ENCODE measurements at places on chromosomes 3 and 15.
A peak's percentile ranks its signal among the peaks of the same experiment; 100 is the strongest.

DNA sequence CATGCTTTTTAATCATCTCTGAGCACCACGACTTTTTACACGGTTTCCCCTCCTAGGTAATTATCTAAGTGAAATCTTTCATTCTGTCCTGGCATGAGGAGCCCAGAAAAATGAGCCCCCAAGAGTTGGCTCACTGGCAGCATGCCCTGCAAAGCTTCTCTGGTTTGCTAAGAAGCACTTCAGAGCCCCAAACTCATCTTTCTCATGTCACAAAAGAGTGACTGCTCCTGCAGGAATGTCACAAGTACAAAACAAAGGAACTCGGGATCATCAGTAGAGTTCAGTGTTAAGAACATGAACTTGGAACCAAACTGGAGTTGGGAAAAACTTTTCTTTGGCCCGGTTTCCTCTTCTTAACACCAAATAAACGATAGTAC is 123.9 kb downstream of the FOXB1 start:
- peak; percentile 69 for DNase-seq

- DNase-seq, result no peak
These were observed 42.7 kb upstream of the TFRC start for GRCh38 chr3:196124608-196125007.

DNA sequence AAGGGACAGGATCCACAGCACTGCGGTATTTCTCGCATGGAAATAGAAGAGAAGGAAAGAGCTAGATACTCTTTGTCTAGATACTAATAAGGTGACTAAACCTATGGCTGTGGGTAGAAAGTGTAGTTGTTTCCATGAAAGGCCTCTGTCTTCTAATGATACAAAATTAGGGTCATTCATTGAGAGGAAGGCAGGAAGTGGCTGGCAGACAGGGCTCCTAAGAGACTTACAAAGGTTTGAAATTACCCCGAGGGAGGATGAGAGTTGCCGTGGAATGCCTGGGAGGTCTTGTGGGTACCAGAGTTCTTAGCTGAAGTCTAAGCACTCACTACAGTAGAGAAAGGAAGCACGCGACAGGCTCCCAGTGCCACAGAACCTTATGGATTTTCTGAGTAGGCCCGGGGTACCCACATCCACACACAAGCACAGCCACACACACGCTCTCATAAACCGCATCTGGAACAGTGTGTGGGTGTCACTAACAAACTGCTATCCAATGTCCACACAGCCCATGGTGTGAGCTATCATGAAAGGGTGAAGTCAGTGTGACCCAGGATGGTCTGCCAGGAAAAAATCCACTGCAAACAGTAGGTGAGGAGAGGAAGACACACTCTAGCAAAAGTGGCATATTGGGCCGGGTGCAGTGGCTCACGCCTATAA is 221.4 kb downstream of the FAM43A start:
- DNase-seq, result no peak

DNA sequence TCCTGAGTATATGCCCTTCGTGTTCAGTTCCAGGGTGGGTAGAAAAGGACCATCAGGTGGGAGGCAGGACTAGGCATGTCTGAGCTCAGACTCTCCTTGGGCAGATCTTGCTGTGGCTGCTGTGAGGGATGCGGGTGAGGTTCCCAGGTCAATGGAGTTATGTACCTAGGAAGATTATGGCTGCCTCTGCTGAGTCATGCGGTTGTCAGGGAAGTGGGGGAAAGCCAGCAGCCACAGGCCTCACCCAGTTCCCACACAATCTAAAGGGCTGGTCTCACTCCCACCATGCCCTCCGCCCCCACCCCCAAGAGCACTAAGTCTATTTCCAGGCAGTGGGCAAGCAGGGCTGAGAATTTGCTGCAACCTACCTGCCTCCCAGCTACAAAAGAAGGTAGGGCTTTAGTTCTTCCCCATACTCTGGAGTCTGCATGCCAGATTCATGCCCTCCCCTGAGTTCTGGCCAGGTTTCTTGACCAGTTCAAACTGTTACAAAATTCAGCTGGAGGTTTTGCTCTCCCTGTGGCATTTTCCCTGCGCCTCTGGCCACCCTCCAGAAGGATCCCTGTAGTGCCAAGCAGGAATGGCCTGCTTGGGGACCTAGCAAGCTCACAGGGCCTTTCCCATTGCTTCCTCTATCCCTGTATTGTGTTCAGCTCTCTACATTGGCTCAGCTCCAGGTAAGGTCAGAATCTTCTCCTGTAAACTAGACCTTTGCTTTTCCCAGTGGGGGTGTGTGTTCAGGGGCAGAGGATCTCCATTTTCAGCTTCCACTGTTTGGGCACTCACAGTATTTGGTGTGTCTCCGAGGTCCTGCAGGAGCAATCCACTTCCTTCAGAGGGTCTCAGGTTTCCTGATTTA is 12.7 kb upstream of the TMCO5A start:
- no peak for DNase-seq

DNA sequence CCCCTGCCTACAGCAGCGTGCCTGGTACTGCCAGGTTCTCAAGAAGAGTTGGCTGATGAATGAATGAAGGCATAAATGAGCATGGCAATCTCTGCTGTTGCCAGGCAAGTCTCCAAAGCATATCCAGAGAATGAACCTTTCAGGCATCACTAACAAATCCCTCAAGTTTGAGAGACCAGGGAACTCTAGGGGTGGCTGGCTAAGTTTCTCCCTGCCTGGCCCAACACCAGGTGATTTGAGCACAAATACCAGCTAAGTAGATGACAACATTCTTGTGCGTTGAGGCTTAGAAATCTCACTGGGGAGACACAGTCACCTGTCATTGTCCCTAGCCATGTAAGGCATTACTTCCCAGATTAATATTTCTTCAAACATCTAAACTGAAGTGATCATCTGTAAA is 81.4 kb upstream of the PTX3 start:
- DNase-seq, result no peak

- DNase-seq, result no peak
These were observed 48.2 kb downstream of the MDFIC2 start for GRCh38 chr3:70264122-70264780.

- peak; percentile 11 for DNase-seq
These were observed 68.4 kb upstream of the CHRNB4 start for GRCh38 chr15:78709263-78709882.

DNA sequence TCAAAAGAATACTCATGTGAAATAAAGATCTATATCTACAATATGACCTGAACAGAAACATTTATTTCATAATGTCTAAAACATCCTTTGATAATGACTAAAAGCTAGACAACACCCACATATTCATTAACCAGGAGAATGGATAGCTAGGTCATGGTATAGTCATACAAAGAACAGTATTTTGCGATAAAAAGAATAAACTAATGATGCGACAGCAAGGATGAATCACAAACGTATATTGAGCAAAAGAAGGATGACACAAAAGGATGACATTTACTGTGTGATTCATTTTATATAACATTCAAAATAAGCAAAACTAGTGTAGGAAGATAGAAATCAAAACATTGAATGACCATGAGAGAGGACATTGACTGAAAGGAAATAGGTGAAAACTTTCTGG is 1233.1 kb downstream of the OTOL1 start:
- DNase-seq, result no peak

GRCh38 chr15:81807806-81808205 is 238.0 kb downstream of the MEX3B start:
- DNase-seq, result no peak

DNA sequence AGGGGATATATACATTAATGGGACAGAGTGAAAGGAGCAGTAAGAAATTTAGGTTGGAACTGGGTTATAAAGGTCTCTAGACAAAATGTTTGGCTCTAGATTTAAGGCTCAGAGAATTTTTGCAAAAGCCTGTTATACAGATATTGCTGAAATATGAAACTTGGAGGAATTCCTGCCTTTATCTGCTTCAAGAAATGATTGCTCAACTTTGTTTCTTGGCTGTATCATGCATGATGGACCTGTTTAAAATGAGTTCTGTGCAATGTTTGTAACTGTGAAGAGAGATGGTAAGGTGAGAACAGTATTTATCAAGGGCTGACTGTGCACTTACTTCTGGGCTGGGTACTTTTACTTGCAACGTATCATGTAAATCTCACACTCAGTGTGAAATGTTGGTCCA is 3.3 kb downstream of the CRYBG3 start:
- DNase-seq, result peak; percentile 42

GRCh38 chr15:67415181-67415580 is 105.8 kb upstream of the C15orf61 start:
- DNase-seq, result no peak

GRCh38 chr15:68990992-68991500 is 23.4 kb upstream of the NOX5 start:
- DNase-seq, result no peak

DNA sequence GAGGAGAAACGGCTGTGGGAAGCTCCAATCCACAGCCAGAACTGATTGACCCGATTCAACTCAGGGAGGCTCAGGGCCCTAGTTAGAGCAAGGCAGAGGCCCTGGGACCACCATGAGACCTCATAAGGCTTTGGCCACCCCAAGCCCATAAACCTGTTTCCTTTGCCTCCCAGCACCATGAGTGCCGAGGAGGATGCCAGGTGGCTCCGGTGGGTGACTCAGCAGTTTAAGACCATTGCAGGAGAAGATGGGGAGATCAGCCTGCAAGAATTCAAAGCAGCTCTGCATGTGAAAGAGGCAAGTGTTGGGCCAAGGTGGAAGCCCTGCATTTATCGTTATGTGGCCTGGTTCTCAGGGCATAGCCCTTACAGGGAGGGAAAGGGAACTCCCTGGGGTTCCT is 11.9 kb downstream of the NOX5 start:
- no peak for DNase-seq

DNA sequence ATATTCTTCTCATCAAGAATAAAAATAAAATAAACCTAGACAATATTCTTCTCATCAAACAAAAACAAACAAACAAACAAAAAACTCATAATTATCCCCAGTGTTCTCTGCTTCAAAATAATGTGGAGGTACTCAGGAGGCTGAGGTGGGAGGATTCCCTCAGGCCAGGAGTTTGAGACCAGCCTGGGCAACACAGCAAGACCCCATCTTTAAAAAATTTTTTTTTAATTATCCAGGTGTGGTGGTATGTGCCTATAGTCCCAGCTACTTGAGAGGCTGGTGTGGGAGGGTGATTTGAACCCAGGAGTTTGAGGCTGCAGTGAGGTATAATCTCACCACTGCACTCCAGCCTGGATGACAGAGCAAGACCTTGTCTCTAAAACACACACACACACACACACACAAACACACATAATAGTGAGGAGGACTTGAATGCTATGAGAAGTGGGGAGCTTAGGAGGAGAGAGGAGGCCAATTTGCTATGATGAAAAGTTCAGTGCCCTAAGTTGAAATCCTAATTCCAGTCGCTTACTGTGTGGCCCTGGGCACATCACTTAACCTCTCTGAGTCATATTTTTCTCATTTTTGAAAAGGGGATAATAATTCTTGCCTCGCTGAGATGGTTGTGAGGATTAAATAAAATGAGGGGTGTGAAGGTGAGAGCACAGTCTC is 35.8 kb upstream of the HERC1 start:
- DNase-seq, result no peak

DNA sequence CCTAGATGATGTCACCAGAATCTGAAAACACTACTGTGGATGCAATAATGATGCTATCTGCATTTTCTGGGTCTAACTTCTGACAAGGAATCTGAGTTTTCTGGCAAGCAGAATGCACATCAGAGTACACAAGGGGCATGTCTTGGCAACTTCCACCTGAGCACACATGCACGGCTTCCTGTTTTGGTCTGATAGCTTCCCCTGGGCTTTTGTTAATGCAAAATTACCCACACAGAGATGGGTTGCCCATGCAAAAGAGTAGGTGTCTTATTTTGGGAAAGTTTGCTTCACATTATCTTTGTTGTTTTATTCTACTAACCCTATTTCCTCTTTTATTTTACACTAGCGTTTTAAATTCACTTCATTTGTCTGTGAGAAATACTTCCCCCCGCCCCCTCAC is 74.2 kb upstream of the SATB1 start:
- DNase-seq, result no peak

DNA sequence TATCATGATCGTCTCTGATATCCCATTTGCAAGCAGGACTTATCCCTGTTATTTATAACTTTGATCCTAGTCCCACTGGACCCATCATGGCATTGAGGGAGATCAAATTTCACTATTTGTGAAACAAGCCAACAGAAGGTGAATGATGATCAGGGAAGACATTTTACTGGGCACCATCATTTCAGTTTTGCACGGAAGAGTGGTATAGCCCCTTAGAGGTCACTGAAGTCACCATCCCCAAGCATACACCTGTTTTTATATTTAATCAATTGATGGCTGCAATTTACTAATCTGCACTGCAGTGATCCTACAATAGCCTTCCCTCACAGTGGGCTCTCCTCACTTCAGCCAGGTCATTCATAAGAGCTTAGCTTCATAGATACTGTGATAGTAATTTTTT is 132.4 kb downstream of the FHIT start:
- DNase-seq, result no peak

GRCh38 chr3:44885618-44886017 is 11.2 kb downstream of the TGM4 start:
- no peak for DNase-seq

DNA sequence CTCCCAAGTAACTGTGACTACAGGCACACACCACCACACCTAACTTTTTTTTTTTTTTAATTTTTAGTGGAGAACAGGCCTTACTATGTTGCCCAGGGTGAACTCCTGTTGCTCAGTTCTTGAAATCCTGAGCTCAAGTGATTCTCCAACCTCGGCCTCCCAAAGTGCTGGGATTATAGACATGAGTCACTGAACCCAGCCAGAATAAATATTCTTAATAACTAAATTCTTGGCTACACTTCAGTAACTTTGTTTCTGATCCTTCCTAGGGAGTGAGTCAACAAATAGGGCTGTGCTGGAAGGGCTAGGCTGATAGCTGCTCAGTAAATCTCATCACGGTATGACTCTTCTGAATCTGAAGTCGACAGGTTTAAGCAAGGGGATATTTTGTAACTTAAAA is 56.6 kb downstream of the P3H2 start:
- DNase-seq, result no peak
